ENCODE measurements at places on chromosomes 1 and 21.

GRCh38 chr1:6508154-6508815 is 16.8 kb upstream of the PLEKHG5 start:
- no peak for DNase-seq

- no peak for DNase-seq
These were observed 22.0 kb downstream of the KCNK1 start for GRCh38 chr1:233635765-233636502.

- no peak for DNase-seq
These were observed 130.3 kb downstream of the PHTF1 start for GRCh38 chr1:113628997-113629396.

DNA sequence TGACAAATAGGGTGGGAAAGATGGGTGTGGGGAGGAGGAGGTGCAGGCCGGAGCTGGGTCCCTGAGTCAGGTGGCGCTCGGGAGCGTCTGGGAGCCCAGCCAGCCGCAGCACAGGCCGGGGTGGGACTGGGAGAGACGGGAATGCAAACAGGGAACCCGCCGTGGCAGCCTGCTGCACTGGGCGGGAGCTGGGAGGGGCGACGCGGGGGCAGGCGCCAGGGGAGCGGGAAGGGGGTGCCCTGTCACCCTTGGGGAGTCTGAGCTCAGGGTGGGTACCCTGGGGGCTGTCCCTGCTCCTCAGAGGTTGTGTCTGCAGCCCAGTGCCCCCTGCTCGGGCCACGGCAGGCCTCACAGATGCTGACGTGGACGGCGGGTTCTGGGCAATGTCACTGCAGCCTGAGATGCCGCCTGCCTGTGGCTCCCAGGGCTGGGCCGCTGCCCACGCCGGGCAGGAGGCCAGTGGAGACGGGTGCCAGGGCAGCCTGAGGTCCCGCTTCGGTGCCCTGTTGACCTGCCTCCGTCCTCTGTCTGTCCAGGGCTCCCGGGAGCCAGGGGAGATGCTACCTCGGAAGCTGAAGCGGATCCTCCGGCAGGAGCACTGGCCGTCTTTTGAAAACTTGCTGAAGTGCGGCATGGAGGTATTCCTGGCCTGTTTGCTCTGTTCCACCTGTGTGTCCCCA is 16.6 kb upstream of the LRRC3 start:
- no peak for DNase-seq

- peak; percentile 82 for DNase-seq
These were observed 2.8 kb downstream of the RGS16 start for GRCh38 chr1:182601416-182601786.

GRCh38 chr1:40096977-40097782 is at the start of gene PPT1:
PPT1 (minus strand) TSS chr1:40097252; CDS start chr1:40097238, 14 bp downstream.
- DNase-seq: peak; percentile 74

DNA sequence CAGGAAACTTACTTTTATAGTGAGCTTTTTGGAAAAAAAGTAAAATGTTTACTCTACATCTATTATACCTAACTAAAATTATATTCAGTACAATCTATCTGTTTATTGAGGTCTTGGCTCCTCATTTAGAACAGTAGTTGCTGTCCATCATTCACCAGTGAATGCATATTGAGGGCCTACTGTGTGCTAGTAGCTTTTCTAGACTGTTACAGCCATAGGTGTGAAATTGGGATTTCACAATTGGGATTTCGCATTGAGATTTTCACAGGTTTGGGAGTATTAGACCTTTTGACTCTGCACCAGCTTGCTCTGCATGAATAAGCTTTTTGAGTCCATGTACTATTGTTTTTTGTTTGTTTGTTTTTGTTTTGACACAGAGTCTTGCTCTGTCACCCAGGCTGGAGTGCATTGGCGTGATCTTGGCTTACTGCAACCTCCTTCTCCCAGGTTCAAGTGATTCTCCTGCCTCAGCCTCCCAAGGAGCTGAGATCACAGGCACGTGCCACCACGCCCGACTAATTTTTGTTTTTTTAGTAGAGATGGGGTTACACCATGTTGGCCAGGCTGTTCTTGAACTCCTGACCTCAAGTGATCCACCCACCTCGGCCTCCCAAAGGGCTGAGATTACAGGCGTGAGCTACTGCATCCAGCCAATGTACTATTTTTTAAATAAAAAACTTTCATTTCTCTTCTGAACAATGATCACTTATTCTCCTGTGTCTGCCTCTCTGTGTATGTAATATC is 47.2 kb upstream of the ERRFI1 start:
- DNase-seq: no peak

- no peak for DNase-seq
These were observed 51.3 kb upstream of the LYST start for GRCh38 chr1:235918032-235918431.

DNA sequence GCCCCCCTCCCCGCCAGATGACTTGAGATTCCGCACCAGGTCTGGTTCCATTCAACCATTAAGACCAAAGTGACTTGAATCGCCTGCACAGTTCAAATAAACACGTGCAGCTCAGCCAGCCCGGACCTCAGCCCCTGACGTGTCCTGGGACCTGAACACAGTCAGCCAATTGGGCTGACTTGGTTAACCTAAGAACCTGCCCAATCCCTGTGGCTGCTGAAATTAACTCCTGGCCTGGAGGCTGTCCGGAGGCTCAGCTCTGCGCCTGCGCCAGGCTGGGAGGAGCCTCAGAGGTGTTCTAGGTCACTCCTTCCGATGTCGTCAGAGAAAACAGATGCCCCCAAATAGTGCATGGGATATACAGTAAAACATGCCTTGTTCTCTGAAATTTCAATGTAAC is 73.4 kb downstream of the SCCPDH start:
- DNase-seq: no peak

DNA sequence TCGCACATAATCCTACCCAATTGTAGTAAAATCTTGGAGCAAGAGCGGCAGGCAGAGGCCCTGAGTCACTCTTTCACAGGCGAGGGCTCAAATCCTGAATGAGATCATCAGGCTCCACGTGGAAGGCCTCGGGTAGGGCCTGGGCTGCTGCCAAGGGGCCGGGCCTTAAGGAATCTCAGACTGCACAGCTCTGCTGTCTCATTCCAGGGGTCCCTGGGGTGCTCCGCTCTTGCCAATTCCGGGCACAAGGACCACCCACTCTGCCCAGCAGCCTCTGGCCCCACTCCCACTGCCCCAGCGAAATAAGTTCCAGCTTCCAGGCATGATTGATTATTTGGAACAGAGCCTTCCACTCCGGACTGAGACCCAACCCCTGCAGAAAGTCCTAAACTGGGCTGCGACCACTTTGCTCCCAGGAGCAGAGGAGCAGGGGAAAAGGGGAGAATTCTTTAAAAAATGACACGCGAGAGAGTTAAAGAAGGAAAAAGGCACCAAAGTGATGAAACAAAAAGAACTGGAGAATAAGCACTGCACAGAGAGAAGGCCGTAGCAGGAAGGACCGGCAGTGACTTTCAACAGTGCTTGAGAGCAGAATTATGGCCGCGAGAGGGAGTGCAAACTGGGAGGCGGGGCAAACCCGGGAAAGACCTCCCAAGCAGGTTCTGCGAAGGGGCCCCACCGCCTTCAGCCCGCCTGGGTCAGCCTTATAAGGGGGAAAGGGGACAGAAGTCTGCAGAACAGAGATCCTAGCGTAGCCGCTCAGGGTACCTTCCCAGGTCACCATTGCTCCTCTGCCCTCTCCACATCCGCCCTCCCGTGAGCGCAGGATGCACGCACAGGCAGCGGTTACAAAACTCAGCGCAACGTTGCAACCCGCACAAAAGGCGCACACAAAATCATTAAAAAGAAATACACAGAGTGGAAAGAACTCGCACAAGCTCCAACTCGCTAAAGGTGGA is 2.0 kb downstream of the ADAMTS1 start:
- DNase-seq: no peak

GRCh38 chr1:205257735-205258134 is 30.0 kb downstream of the TMCC2 start:
- no peak for DNase-seq

GRCh38 chr1:40179496-40180089 is 18.4 kb downstream of the RLF start:
- no peak for DNase-seq

DNA sequence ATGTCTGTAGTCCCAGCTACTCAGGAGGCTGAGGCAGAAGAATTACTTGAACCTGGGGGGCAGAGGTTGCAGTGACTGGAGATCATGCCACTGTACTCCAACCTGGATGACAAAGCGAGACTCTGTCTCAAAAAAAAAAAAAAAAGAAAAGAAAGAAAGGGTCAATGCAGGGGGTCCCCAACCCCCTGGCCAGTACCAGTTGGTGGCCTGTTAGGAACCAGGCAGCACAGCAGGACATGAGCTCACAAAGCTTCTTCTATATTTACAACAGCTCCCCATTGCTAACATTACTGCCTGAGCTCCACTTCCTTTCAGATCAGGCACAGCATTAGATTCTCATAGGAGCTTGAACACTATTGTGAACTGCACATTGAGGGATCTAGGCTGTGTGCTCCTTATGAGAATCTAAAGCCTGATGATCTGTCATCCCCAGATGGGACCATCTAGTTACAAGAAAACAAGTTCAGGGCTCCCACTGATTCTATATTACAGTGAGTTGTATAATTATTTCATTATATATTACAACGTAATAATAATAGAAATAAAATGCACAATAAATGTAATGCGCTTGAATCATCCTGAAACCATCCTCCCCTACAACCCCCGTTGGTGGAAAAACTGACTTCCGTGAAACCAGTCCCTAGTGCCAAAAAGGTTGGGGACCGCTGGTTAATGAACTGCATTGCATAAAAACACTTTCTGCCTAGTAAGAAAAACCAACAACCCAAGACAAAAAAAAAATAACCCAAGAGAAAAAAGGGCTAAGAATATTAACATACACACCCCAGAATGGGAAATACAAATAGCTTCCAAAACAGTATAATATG is 2.8 kb downstream of the ZBTB8OS start:
- DNase-seq: no peak

GRCh38 chr1:6672558-6672957 is 29.1 kb downstream of the DNAJC11 start:
- no peak for DNase-seq

DNA sequence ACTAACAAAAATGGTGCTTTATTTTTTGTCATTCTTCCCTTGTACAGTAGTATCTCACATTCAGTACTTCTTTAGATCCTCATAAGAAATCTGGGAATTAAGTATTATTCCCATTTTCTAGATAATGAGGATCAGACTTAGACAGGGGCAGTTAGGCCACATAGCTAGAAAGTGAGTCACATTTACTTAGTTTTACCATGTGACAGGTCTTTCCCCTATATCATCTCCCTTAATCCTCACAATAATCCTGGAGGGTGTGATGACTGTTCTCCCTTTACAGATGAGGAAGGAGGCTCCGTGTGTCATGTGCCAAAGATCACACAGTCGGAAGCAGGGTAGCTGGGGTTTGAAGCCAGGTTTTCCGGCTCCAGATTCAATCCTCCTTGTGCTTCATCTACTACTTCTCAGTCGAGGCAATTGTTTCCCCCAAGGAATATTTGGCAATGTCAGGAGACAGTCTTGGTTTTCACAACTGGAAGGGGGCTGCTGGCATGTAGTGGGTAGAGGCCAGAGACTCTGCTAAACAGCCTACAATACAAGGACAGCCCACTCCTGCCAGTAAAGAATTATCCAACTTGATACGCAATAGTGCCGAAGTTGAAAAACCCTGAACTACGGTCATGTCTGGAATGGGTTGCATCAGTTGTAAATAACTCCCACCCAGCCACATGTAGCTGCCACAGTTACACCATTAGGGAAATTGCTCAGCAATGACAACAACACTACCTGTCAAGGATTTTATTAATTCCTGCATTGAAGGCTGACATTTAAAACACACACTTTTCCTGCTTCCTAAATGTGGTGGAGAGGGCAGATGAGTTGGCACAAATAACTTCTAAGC is 54.5 kb downstream of the C8B start:
- DNase-seq: no peak

GRCh38 chr1:156146769-156147405 is 6.5 kb upstream of the SEMA4A start:
- no peak for DNase-seq

GRCh38 chr1:207904391-207904790 is 6.5 kb downstream of the CD34 start:
- DNase-seq: no peak

GRCh38 chr1:23897083-23897482 is 16.1 kb downstream of the CNR2 start:
- no peak for DNase-seq

GRCh38 chr21:15241997-15242736 is 177.4 kb upstream of the NRIP1 start:
- no peak for DNase-seq

DNA sequence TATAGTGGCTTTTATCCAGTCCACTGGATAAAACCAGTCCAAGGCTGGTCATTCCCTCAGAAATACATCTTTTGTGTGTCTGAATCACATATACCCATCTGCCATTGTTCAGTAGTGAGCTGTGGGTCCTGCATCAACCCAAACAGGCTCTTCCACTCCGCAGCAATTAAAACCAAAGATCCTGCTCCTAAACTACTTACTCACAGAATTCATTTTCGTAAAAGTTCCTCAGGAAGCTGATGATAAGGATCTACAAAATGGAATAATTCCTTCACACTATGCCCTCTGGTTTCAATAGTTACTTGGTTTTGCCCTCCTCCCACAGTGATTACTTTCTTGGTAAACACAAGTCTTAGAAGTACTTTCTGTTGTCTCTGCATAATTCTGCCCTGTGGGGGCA is 5.1 kb upstream of the MFSD2A start:
- DNase-seq: no peak

DNA sequence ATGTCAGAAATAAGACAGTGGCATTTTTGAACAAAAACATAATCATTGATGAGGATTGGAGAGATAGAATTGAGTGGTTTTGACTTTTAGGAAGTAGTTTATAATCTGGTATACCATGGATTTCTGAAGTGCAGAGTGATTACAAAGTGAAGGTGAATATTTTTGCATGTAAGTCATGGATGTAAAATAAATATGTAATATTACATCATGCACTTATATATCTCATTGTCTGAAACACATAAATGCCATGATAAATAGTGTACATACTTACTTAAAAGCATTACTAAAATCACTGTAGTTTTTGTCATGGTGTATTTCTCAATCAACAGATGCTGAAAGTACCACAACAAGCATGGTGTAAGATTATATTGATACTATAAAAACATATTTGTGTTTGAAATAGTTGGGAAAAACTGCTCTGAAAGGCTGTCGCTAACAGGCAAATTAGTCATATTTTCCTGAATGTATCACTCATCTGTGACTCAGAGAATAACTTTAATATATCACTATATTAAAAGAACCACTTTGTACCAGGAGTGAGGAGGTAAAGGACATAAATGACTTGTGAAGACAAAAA is 24.8 kb upstream of the RGS18 start:
- no peak for DNase-seq

GRCh38 chr21:42781971-42782722 is 97.2 kb downstream of the WDR4 start:
- no peak for DNase-seq

GRCh38 chr1:26254404-26254803 is 20.4 kb downstream of the CEP85 start:
- DNase-seq: no peak

Data from CD4-positive, alpha-beta T cell treated with Interleukin-6 at 100 ng/mL for 8 hours (primary cell).